ENCODE measurements at places on chromosomes 5 and 9.

GRCh38 chr9:123629531-123629930, 273.5 kb downstream of the CRB2 start:
- no peak for DNase-seq

DNA sequence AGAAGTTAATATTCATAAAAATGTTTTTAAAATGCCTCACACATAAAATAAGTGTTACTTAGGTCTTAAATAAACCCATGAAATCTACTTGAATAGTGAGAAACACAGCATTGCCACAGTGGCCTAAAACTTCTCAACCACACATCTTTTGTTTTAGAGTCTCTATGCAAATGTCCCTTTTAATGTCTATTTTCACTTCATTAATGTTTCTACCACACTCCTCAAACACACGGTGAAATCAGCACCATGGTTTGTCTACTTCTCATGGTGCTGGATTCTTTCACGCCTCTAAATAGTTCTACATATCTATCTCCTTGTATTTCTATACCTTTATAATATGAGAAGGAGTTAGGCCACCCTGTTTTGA, 111.2 kb downstream of the EDIL3 start:
- DNase-seq = no peak

- DNase-seq = no peak
Observed at GRCh38 chr5:14818931-14819790, 52.4 kb downstream of the ANKH start.

DNA sequence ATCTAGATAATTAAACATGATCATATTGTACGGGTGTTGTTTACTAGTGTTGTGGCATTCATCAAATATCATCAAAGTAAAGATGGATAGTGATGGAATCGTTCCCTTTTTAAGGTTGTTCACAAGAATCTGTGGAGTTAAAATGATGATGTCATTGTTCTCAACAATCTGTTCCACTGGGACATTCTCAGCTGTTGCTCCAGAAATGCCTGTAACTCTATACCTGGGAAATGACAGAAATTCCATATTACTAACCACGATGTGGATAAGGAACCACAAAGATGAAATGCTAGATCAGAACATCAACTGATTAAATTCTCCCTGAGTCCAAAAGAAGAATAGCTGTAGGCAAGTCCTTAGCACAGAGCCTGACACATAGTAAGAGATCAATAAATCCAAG, 38.0 kb downstream of the RIGI start:
- peak; percentile 3 for DNase-seq

DNA sequence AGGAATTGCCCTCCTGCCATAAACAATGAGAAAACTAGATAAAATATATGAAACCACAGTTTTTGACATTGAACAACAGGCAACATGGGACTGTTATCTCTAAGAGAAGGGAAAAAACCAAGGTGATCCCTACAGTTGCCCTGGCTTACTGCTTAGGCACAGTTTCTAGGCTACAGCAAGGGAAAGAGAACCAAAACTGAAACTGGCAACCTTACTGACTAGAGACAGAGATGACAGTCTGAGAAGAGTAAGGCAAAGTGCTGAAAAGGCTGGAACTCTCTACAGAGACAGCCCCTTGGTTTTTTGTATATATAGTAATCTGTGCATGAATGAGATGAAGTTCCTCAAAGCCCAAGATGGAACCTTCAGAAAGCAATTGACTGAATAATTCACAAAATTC, 36.2 kb upstream of the REEP2 start:
- no peak for DNase-seq

GRCh38 chr5:73415617-73416016, 33.0 kb downstream of the FOXD1 start:
- DNase-seq = no peak

DNA sequence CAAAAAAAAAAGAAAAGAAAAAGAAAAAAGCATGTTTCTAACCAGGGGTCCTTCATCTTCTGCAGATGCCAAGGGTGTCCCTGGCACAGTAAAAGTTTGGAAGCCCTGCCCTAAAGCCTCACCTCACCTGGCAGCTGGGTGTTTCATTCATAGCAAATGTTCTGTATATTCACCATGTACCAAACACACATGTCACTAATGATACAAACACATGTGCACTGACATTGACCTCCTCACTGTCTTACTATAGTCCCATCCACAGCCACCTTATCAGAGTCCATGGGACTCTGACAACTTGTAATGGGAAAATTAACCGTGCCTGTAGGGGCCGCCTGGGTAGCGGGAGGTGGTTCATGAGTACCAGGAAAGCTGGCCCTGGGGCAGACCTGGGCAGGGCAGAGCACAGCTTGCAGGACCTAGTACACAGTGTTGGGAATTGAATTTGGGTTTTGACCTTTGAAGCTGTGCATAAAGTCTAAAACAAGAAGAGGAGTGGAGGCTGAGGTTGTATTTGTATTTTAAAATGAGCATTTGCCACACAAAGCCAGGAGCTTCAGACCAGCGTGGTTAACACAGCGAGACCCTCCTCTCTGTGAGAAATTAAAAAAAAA, 6.4 kb upstream of the MGAT4B start:
- no peak for DNase-seq

GRCh38 chr5:1540831-1541701, 17.3 kb upstream of the LPCAT1 start:
- DNase-seq = no peak

DNA sequence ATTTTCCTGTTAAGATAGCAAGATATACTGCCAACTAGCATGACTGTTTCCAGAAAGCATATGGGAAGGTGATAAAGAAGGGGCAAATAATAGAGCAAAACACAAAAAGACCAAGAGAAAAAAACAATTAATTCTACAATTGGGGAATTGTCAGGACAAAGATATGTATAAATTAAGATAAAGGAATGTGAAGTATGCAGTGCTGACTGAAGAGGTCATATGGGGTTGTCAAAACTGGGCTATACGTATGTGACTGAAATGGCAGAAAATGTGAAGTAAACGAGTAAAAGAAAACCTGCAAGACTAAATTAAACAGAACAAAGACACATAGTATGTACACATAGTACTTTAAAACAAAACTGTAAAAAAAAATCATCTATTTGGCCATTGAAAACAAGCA, 222.3 kb downstream of the ARL15 start:
- DNase-seq = no peak

GRCh38 chr5:161400583-161400982, 145.9 kb downstream of the GABRB2 start:
- DNase-seq = no peak

DNA sequence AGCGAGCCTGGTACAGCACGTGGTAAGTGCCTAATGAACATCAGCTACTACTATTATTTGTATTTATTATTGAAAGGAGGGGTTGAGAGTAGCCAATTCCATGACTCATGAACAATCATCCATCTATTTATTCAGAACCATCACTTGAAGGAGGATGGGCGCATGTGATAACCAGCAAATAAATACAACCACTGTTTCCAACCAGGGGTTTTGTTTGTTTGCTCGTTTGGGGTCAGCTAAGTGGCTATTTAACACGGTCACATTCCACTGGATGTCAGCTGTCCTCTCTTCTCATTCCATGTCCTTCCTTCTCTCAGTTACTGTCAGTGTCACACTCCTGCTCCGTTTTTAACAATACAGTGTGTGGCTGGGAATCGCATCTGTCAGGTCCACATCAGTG, 8.6 kb downstream of the RAPGEF1 start:
- no peak for DNase-seq

GRCh38 chr9:15146268-15146700, 160.7 kb downstream of the TTC39B start:
- no peak for DNase-seq

DNA sequence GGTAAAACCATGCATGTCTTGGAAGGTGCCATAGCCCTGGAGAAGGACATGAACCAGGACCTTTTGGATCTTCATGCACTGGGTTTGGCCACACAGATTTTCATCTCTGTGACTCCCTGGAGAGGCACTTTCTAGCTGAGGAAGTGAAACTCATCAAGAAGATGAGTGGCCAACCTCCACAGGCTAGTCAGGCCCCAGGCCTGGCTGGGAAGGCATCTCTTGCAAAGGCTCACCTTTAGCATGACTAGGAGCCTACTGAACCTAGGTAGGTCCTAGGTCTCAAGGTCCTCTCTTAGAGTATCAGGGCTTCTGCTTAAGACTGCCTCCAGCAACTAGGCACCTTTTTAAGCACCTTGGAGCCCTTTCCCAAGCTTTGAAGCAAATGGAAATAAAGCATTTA, 1448.7 kb upstream of the ACO1 start:
- no peak for DNase-seq

DNA sequence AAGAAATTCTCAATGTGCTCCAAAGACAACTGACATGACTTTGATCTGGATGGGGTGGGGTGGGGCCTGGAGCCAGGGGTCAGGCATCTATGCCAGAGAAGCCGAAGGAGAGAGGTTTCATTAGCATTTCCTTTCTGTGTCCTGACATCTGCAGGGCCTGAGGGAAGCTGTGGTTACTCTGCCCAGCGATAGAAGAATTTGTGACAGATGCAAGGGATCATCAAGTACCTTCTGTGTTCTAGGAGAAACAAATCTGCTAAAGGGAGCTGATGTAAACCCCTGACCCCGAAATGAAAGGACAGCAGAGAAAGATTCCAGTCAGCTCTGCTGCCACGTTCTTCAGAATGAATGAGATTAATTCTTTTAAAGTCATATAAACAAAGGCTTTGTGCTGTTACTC, 335.7 kb downstream of the PRELID2 start:
- peak; percentile 36 for DNase-seq

GRCh38 chr9:125896964-125897363, 149.8 kb downstream of the PBX3 start:
- no peak for DNase-seq

DNA sequence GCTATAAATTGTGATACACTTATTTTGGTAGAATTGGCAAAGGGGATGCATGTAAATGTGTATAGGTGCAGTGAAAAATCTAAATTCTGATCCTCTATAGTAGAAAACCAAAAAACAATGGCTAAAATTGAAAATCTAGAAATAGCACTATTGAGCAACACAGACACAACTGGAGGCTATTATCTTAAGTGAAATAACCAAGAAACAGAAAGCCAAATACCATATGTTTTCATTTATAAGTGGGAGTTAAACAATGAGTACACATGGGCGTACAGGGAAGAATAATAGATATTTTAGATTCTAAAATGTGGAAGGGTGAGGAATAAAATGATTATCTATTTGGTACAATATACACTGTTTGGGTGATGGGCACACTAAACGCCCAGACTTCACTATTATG, 183.2 kb upstream of the TUSC1 start:
- DNase-seq = no peak

GRCh38 chr5:72042097-72042496, 65.2 kb upstream of the MAP1B start:
- DNase-seq = no peak

GRCh38 chr9:91954841-91955471, 4.9 kb upstream of the ROR2 start:
- peak; percentile 75 for DNase-seq

DNA sequence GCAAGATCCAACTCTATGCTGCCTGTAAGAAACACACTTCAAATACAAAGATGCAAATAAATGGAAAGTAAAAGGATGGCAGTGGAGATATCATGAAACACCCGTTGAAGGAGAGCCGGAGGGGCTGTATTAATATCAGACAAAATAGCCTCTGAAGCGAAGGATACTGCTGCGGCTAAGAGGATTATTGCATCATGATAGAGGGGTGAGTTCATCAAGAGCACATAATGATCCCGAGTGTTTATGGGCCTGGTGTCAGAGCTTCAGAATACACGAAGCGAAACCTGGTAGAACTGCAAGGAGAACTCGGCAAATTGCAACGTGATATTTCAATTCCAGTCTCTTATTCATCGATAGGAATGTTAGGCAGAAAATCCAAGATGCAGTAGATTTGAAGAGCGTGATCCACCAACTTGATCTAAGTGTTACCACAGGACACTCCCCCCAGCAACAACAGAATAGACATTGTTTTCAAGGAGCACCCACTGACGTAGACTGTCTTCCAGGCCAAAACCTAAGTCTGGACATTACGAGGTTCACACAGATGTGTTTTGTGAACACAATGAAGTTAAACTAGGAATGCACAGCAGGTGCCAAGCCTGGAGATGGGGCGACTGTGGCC, 27.7 kb upstream of the QSOX2 start:
- peak; percentile 39 for DNase-seq

DNA sequence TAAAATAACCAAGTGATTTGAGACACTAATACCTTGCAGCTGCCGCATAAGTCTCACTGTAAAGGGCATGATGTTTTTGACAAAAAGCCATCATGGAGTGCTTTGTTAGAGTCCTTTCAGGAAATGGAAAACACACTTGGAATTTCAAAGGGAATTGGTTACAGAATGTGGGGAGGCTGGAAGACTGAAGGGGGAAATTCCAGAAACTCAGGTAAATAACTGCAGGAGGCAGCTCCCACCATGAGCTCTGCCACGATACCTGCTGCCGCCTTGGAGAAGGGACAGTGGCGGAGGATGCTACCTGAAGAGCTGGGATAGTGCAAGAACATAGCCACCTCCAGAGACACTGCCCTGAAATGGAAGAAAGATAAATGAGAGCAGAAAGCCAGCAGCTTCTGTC, 66.9 kb downstream of the PRKACG start:
- no peak for DNase-seq

DNA sequence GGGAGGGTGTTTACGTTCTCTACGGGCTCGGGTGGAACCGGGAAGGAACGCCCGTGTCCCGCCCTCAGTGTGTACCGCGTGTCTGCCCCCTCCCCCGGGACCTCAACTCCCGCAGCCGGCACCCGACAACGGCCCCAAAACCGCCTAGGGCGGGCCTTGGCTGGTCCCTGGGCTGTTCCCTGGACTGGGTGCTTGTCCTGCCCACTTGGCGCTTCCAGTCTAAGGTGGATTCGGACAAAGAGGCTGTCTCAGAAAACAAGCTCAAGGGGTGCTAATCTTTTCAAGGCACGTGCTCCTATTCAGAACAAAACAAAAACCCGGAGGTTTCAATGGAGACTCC, 379 bp upstream of the CLK4 start:
- peak; percentile 3 for DNase-seq

DNA sequence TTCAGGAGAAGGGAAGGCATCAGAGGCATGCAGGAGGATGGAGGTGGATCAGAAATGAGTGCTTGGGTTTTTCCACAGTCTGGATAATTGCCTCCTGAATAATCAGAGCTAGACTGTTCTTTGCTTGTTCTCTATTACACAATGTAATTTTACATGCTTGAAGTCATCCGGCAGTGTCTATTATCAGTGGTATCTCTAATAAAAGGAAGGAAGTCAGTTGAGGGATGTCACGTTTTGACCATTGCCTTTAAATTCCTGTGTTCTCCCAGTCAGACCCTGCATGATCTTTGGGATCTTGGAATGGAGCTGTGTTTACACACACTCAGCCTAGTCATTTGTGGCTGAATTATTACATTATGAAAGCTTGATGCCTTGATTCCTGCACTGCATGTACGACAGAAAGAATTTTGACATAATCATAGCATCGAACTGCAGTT, 91.0 kb downstream of the PDE8B start:
- DNase-seq = peak; percentile 99

DNA sequence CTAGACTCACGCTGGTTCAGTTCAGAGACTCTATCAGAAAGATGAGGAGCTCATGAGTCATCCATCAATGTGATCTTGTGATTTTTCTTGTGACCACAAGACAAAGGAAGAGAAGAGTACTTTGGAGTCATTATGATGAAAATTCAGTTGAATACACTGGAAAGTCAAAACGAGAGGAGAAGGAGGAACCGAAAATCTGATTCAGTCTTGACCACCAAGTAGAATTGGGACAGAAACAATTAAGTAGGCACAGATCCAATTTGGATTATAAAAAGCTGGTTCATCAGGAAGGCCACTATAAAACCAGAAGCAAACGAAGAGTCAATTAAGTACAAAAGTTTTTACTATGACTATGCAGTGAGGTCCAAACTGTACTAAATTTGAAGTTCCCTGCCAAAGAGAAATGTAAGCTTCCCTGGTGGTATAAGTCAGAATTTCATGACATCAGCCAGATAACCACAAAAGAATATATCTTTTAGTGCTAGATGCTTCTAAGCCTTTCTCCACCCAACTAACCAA, 90.9 kb downstream of the THBS4 start:
- DNase-seq = peak; percentile 84

All from HFFc6 (cell line).